ENCODE measurements at places on chromosomes 1 and 21.
A peak's percentile ranks its signal among the peaks of the same experiment; 100 is the strongest.

GRCh38 chr1:32350785-32351398 is 11.4 kb downstream of the FAM229A start:
- no peak for DNase-seq

DNA sequence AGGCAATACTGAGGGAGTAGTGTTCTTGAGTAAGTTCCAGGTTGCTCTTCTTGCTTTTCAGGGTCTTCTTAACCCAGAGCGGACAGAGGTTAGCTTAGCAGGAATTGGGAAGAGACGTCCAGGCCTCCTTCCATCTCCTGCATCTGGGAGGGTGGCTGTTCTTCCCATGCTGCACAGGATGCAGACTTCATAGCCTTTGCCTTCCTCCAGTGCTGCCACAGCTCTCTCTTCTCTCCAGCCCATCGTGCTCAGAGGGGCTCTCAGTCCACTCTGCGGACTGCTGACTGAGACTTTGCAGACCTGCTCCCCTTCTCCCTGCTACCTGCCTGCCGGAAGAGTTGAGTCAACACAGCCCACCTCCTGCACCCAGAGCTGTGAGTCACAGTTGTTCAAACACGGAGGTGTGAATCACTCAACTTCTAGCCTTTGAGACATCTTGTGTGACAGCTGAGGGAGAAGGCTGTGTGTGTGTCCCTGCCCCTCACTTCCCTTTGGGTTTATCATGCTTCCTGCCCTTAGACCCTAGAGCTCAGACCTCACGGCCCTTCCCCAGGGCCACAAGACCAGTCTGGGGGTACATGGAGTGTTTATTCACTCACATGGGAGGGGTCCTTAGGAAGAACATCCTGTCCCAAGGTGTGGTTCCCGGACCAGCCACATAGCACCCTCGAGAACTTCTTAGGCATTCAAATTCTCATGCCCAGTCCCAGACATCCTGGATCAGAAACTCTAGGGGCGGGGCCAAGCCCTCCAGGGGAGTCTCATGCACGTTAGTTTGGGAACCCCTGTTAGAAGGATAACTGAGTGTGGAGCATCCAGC is 158.3 kb upstream of the CACNA1E start:
- DNase-seq: peak; percentile 38

DNA sequence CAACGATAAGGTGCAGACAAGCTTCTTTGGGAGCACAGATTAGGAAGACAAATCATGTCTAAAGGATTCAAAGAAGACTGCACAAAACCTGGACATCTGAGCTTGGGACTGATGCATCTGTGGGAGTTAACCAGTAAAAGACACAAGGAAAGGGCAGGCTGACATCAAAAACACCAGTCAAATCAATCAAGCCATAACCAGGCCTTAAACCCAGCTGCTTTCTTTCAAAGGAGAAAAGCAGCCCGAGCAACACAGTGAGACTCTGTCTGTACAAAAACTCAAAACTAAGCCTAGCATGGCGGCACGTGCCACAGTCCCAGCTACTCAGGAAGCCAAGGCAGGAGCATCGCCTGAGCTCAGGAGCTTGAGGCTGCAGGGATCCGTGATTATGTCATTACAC is 411.6 kb downstream of the SMYD3 start:
- no peak for DNase-seq

- no peak for DNase-seq
These were observed 7.3 kb downstream of the CCN1 start for GRCh38 chr1:85587841-85588240.

GRCh38 chr1:157856538-157856937 is 14.9 kb upstream of the CD5L start:
- DNase-seq: no peak

DNA sequence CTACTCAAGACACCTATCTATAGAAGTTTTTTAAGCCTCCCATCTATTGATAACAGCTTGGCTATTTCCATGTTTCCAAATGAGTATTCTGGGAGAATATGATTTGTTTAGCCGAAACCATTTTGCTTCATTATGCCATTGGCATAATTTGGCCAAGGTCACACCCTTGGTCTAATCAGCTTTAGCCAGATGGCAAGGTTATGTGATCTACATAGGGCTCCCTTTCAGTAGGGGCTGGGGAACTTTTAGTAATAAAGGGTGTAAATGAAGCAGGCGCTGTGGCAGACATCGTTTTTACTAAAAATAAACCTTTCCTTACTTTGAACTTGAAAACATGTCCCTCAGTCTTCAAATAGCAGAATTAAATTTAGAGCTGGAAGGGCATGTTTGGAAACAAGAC is 3.0 kb upstream of the PDC start:
- DNase-seq: no peak

DNA sequence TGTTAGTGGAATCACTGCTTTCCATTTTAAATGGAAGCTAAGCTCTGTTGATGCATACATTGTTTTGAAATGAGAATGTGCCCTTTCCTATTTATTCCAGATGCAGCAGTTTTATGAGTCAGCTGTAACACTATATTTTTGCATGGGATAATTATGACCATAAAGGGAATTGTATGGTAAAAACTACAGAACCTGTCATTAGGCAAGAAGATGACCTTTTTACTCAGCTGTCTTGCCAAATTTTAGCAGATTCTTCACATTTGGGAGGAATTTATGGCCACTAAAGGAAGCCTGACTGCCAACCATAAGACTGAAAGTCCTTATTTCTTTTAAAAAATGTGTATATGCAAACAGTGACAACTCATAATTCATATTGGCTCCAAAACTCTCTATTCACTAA is 356.3 kb upstream of the PRMT6 start:
- DNase-seq: no peak

GRCh38 chr1:36829961-36830360 is 204.4 kb downstream of the GRIK3 start:
- DNase-seq: no peak

DNA sequence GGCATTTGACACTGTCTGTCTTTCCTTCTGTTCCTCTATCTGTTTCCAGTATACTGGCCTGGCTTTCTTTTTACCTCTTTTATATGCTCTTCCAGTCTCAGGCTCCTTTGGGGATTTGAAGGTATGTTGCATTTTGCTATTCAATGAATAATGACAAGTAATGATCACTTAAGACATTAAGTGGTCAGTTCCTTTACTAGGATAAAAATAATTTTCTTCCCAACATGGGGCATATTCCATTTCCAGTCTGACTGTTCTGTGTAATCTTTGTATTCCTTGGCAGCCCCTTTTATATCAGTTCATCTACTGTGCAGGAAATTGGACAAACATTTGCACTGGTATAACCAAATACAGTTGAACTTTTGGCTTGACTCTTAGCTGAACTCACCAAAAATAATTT is 15.6 kb downstream of the METTL18 start:
- no peak for DNase-seq

DNA sequence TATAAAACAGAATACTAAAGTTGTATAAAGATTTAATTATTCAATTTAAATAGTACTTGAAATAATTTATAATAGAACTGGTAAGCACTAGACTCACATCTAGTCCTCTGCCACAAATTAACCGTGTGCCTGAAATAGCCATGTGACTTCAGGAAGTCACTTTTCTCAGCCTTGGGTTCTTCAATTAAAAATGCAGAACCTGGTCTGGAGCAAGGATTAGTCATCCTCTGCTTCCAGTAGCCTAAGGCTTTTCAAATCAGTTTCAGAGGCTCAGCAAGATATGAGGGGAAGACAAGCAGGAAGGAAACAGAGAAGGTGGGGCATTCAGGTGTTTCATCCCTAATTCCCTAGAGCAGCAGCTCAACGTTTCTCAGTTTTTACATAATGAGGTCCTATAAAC is 23.0 kb downstream of the DPH5 start:
- no peak for DNase-seq

Data from stimulated activated CD8-positive, alpha-beta memory T cell treated with anti-CD3 and anti-CD28 coated beads, Interleukin-2, amount 100 ng/mL, for 1 hour (primary cell).